Stimulated activated naive B cell treated with anti-CD40 and anti-IgM and Interleukin-4, amounts not matched to agents 10 μg/mL and 1 μg/mL and 100 μg/mL, for 72 hours (primary cell): ENCODE measurements at places on chromosomes 16 and 17.

DNA sequence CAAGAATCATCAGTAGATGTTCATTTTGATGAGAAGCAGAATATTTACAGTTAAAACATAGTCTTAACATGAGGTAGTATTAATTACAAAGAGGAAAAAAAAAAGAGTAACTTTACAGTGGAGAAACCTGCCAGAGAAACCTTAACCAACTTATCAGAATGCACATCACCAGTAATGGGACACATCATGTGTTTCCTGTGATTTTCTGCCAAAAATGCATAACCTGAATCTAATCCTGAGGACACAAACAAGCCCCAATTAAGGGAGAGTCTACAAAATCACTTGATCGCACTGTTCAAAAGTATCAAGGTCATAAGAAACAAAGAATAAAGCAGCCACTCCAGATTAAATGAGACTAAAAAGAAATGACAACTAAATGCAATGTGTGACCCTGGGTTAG lies 18.2 kb upstream of the QRICH2 start:
- no peak for DNase-seq

GRCh38 chr16:74500907-74501306 lies 79.6 kb upstream of the CLEC18B start:
- no peak for DNase-seq

DNA sequence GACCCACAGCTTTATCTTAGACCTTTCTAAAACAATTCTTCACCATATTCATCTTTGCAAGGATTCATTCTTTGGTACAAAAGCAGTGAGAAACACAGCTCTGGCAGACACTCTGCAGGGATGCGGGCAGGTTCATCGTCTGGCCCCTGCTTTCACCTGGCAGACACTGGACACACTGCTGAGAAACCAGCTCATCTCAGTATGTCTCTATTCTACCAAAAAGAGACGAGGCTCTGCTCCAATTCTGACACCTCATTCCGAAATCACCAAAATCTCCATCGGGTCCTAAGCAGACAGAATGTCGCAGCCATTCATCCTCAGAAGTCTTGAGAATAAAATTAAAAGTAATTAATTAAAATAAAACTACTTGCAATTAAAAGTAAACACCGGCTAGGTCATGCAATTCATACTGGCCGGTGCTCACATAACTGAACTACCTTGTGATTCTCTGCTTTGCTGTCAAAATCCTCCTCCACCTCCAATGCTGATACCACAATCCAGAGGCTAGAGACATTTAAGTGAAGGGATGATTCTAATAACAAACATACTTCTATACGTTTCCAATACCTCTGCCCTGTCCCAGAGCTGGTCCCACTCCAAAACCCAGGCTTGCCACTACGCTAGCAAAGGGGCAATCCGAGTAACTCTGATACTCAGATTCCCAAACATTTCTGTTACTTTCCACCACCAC lies 1.3 kb downstream of the RNF157 start:
- DNase-seq: no peak

- no peak for DNase-seq
These were observed 257.3 kb downstream of the CA10 start for GRCh38 chr17:51901242-51901641.

DNA sequence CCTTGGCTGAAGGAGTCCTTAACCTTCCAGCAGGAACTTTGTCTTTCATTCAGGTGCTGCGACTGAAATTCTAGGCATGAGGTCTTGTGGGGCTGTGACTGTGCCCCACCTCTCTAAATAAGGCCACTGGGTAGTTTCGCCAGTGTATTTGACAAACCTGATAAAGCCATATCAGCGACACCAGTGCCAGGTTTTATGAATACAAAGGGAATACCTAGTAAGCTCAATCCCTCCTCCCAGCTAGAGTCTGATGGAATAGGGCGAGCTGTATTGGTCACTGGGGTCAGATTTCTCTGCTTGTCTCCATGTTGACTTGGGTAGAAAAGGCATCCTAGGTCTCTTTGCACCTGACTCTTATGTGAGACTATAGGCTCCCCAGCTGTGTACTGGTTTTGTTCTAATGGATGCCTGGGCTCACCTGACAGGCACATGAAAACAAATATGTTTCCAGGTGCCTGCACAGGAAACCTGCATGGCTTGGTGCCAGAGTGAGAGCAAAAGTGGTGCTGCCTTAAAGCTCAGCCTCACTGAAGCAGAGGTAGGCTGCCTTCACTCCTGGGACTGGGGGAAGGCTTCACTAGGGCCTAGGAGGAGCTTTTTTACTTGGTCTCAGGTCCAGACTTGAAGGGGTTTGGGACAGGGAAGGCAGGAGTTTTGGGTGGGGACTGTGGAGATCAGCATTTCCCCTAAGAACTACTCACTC lies 8.3 kb downstream of the SLC7A6 start:
- no peak for DNase-seq
